ENCODE measurements at places on chromosomes 3 and 15.

DNA sequence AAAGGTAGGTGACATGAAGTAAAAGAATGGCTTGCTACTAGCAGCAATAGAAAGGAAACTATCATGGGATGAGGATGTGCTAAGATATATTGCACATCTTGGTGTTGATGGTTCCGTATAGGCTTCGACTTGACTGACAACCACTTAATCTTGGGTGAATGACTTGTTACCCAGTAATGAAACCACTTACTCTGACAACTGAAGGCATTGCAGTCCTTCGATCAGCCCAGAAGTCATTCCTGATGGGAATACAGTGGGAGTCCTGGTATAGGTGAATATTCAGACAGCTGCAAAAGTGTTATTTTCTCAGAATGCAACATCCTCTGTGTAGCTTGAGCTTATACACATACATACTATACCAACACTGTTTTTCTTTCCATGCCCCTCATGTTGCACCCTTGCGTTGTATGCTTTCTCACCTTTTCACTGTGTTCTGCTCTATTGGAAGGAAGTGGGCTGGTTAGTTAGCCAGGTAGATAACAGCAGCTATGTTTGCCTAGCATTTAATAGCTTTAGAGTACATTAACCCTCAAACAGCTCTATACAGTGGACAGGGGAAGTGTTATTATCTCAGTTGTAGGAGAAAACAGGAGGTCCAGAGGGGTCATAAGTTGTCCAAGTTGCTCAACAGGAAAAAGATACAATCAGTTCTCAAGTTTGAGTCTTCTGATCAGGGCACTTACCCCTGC is 376.5 kb downstream of the MFSD1 start:
- DNase-seq: no peak

GRCh38 chr3:106824856-106825255 is 552.4 kb upstream of the CCDC54 start:
- DNase-seq: no peak

DNA sequence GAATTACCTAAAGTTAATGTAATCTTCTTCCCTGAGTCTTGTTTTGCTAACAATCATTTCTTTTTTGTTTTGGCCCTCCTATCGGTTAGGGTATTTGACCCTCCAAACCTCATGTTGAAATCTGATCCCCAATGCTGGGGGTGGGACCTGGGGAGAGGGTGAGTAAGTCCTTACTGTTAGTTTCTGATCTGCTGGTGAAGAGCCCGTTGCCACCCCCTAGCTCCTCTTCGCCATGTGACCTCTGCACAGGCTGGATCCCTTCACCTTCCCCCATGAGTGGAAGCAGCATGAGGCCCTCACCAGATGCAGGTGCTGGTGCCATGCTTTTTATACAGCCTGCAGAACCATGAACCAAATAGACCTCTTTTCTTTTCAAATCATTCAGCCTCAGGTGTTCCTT is 62.8 kb upstream of the ADCY5 start:
- no peak for DNase-seq

DNA sequence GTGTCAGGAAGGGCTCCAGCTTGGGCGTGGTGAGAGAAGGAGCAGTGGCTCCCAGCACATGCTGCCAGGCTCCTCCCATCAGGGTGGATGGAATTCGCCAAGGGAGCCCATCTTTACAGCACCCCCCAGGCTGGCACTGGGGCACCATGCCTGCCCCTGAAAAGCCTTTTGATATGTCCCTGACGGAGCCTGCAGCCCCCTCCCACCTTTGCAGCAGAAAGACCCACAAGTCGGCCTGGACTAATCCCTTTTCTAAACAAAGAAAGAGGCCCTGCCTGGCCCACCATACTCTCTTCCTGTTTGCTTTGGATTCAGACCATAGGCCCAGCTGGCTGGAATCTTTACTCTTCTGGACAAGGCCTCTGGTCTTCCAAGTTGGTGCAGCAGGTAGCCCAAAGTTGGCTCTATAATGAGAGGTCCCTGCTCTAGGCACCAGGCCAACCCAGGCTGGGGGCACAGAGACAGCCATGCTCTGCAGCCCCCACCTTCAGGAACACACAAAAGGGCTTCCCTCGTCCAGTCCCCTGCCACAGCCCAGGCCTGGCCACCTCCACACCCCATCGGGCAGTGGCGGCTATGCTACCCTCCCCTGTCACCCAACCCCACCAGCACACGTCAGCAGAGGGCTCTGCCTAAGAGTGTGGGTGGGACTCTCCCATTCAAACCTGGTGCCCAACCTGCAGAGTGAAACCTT is 5.4 kb downstream of the ANPEP start:
- no peak for DNase-seq

GRCh38 chr3:23075496-23075895 is 127.6 kb upstream of the UBE2E2 start:
- peak; percentile 55 for DNase-seq

GRCh38 chr3:152376351-152377183 is 107.8 kb downstream of the MBNL1 start:
- no peak for DNase-seq

DNA sequence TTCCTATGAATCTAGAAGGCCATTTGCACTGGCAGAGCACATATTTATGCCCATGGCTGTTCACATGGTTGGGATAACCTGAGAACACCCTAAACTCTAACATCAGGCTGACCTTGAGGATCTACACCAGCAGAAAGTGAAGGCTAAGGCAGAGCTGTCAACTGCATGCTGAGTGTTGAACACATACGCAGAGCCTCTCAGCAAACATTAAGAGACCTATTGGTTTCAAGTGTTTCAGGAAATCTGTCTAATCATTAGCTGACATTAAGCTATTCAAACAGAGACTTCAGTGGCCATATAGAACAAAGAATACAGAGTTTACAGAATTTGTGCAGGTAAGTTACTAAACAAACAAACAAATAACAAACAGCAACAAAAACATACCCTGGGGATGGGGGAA is 16.1 kb upstream of the SEC61A1 start:
- no peak for DNase-seq

DNA sequence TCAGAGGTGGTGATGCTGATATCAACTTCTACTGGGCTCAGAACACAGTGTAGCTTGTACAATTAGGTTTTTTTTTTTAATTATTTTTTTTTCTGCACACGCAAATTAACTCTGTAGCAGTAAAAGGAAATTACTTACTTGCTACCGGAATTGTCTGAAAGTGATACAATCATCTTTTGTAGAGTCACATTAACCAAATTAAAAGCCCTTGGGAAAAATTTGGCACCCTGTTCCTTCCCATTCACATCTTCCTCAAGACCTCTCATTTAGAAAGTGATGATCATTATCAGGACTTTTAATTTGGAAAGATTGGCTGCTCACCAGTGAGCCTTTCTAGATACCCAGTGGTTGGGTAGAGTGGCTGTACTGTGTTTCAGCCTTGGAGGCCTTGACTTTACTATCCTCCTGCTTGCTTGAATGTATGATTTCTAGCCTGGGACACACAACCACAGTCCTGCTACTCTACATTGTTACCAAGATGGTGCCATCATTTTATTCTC is 158.3 kb downstream of the ECT2 start:
- no peak for DNase-seq

- DNase-seq: no peak
Measured at GRCh38 chr15:90924375-90924774, 8.0 kb downstream of the HDDC3 start.

GRCh38 chr15:75109021-75109735 is 85.8 kb downstream of the PPCDC start:
- DNase-seq: no peak

DNA sequence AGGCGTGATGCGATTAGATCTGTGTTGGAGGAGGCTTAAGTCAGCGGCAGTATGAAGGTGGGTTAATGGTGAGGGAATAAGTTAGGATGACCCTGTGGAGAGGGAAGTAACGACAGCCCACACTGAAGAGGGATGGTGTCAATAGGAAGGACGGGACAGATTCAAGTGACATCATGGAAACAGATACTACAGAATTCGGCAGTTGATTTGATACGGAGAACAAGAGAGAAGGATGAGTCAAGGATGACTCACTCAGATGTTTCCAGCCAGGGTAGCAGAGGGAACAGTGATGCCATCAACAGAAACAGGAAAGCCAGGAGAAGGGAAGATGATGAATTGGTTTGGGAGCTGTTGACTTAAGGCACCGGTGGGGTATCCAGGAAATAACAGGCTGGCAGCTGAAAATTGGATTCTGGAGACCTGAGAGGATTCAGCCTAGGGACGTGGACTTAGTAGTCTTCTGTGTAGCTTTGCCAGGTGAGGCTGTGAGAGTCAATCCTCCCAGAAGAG is 38.0 kb downstream of the SHC4 start:
- DNase-seq: peak; percentile 49

DNA sequence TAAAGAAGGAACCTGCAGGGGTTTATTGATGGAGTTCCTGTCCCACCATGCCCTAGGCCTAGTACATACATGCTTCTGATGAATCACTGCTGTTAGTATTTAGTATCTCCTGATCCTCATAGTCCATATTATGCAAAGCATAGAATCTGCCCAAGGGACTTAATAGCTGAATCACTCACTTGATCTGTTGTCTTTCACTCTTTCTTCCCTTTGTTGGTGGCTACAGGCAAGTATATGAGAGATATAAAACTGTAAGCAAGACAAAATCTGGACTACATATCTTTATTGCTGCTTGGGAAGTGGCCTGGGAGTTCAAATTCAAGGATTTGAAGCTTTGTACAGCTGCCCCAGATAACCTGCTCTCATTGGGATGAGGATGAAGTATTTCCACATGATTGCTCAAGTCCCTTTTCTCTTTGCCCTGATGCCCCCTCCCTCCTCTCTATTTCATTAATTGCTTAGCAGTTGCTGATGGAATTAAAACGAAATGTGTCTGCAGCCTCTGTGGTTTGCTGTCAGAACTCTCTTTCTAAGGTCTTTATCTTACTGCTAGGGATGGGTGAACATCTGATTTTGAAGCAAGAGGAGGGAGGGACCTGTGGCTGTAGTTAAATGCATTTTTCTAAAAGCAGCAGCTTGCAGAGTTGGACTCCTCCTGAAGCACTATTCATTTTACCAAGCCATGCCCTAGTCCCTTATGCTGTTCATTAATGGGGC is 114.1 kb downstream of the ZNF609 start:
- DNase-seq: peak; percentile 25

DNA sequence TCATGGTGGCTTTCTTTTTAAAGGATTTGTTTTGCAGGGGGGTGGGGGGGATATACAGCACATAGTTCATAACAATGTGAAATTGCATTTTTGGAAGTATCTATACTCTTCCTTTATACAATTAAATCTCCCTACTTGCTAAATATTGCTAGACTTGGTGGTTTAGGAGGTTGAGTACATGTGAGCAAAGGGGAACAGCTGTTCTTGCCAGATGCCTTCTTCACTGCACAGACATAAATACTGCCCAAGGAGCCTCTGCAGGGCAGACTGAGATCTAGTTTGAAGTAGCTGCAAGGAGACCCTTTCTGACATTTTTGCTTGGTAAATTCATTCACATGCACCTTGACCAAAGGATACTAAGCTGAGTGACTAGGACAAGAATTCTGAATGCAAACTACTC is 228.6 kb upstream of the IL12A start:
- no peak for DNase-seq

GRCh38 chr15:35505141-35505540 is 40.8 kb downstream of the DPH6 start:
- no peak for DNase-seq

GRCh38 chr3:129973853-129974563 is 512 bp upstream of the TRH start:
- no peak for DNase-seq

GRCh38 chr15:67806536-67806935 is 18.8 kb upstream of the SKOR1 start:
- DNase-seq: no peak

DNA sequence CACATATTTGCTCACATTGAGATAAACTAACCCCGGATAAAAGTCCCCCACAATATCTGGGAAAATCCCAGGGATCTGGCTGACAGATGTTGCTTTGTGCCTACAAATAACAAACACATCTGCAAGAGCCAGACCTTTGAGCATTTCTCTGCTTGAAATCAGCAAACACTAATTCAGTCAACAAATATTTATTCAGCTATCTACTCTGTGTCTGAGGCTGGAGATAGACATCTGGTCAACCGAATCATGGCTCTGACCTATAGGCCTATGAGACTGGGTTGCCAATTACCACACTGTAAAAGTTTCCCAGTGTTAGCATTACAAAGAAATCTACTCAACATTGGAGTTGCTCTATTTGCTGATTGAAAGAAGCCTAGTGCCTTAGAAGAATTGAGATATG is 201.1 kb upstream of the CADPS start:
- no peak for DNase-seq

- no peak for DNase-seq
Measured at GRCh38 chr3:151166161-151166560, 36.9 kb downstream of the GPR171 start.

DNA sequence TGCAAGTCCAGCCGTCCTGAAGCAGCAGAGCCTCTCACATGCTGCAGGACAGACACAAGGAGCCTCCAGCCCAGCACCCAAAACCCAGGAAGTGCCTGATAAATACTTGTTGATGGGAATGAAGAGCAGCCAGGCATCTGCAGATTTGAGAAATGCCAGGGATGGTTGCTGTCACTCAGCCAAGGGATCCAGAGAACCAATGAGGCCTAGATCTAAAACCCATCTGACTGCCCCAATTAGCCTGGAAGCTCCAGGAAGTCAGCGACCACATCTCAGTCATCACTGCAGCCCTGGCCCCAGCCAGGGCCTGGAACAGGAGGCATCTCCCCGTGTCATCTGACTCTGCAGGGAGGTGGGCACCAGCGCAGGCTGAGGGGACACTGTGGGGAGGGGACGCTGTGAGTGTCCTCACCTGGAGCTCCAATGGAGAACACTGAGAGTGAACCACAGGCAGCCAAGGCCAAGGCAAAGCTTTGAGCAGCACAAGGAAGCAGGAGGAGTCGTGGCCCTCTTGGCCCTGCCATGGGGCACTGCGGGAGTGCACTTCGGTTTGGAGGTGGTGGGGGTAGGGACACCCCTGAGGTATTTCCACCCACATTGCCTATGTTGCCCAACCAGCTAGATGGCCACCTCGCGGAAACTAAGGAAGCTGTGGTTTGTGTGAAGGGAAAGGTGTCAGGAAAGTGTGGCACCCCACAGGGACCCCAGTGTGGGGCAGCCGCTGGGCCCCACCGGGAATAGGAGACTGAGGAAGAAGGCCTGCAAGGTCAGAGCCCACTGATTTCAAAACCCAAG is 229.5 kb downstream of the VPS13C start:
- DNase-seq: no peak

DNA sequence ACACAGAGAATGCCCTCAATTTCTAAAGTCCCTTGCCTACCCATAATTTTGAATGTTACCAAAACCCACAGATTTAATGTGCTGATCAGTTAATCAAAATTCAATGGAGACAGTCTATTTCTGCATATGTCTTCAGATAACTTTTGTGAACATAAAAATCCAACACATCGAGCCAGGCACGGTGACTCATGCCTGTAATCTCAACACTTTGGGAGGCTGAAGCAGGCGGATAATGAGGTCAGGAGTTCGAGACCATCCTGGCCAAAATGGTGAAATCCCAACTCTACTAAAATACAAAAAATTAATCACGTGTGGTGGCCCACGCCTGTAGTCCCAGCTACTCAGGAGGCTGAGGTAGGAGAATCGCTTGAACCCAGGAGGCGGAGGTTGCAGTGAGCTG is 49.3 kb downstream of the PEAK1 start:
- no peak for DNase-seq

DNA sequence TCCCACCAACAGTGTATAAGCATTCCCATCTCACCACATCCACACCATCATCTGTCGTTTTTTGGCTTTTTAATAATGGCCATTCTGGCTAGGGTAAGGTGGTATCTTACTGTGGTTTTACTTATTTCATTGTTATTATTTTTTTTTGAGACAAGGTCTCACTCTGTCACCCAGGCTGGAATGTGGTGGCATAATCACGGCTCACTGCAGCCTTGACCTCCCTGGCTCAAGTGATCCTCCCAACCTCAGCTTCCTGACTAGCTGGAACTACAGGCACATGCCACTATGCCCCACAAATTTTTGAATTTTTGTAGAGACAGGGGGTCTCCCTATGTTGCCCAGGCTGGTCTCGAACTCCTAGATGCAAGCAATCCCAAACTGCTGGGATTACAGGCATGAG is 11.0 kb upstream of the CSRNP1 start:
- DNase-seq: no peak
